ENCODE measurements at places on chromosomes 2 and 18.

DNA sequence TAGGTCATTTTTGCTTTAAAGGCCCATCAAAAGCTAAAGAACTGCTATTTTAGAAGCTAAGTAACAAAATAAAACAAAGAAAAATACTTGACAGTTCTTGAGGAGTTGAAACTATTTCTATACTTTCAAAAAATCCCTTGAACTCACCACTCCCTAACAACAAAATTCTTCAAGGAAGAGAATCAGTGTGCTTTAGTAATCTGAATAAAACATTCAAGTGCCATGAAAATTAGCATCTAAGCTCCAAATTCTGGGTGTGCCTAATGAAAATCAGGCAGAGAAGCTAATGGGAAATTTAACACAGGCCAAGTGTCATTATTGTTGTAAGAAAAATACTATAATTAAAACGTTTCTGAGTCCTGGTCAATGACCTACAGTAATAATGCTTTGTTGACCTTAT is 456.3 kb downstream of the ZEB2 start:
- no peak for DNase-seq

- DNase-seq: no peak
These were observed 196.1 kb downstream of the LTBP1 start for GRCh38 chr2:33142810-33143209.

DNA sequence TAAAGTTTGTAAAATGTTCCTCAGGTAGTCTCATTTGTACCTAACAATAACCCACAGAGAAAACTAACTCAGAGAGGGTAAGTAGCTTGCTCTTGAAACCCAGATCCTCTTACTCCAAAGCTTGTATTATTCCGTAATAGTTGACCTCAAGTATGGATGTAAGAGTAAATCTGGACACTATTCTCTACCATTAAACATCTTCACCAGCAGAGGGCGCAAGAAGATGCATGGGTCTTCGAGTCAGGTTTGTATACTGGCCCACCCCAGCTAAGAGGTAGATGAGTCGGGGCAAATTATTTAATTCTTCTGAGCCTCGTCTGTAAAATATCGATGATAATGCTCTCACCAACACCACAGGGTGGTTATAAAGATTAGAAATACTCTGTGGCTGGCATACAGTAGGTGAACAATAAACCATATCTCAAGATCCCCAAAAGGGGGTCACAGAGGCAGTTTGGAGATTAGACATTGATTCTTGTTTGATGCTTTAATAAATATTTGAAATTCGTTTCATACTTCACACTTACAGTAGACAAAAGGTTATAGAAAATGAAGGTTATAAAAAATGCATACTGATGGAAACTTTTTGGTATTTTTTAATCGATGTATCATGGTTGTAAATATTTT is 3.5 kb upstream of the CABLES1 start:
- DNase-seq: no peak

DNA sequence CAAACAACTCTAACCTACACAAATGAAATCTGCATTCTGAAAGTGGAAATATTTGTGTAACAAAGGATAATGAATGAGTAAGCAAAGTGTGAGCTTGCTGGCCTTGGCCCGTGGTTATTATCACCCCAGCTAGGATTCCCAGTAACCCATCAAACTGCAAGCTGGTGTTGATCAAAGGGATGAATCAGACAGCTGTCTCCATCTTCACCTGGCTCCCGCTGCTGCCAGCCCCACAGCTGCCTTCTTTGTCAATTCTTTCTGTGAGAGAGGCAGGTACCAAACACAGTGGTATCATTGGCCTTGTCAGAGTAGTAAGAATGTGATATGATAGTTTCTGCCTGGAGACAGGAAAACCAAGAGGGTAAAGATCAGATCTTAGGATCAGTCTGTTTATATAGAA is 25.2 kb upstream of the RGPD4 start:
- DNase-seq: no peak

- DNase-seq: no peak
These were observed 61.0 kb upstream of the SLC35G4 start for GRCh38 chr18:11548396-11548795.

DNA sequence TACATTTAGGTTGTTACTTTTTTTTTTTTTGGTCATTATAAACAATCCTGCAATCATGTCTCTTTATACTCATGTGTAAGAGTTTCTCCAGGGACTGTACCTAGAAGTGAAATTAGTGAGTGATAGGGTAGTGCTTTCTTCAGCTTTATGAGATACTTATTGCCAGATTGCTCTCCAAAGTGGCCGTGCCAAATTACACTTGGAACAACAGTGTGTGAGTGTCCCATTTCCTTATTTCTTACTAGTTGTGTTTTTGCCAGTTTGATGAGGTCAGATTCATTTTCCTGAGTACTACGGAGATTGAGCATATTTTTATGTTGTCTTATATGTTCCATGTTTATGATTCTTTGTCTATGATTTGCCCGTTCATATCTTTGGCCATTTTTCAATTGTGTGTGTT is 39.2 kb downstream of the GALNT1 start:
- DNase-seq: no peak

DNA sequence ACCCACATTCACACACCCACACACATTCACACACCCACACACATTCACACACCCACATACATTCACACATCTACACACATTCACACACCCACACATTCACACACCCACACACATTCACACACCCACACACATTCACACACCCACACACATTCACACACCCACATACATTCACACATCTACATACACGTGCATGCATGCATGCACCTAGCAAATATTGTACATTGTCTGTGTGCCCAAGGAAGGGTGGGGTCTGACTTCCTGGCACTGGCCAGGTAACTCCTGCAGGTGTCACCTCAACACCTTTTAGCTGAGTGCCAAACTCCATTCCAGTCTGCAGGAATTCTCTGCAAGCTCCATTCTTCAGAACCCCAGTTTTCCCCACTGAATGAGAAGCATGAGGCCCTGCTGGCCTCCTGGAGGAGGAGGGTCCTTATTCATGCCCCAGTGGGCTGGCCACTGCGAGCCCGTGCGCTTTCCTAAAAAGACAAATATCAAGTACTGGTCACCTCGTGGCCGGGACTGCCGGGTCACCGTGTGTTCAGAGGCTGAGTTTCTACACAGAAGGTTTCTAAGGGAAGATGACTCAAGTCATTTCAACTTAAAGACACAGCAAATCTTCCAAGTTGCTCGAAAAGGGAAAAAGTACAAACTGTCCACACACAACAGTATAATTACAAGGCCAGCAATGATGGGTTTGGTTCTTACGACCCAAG is 131.5 kb downstream of the HDAC4 start:
- no peak for DNase-seq

DNA sequence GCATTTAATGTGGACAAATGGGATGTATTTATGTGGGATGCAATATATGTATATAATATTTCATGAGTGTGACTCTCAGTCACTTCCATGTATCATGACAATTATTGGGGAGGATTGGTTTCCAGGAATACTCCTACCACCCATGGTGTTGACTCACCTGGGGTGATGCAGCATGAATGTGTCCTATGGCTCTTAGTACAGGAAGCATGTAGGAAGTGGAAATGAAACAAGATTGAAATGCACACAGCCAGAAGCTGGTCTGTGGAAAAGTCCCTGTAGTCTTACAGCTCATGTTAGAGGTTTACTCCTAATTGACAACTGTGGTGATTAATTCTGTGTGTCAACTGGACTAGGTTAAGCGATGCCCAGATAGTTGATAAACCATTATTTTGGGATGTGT is 89.3 kb upstream of the HAAO start:
- no peak for DNase-seq

- DNase-seq: no peak
These were observed 33.1 kb downstream of the LHCGR start for GRCh38 chr2:48722391-48722790.

GRCh38 chr18:2729757-2730156 is 74.2 kb downstream of the SMCHD1 start:
- DNase-seq: no peak

DNA sequence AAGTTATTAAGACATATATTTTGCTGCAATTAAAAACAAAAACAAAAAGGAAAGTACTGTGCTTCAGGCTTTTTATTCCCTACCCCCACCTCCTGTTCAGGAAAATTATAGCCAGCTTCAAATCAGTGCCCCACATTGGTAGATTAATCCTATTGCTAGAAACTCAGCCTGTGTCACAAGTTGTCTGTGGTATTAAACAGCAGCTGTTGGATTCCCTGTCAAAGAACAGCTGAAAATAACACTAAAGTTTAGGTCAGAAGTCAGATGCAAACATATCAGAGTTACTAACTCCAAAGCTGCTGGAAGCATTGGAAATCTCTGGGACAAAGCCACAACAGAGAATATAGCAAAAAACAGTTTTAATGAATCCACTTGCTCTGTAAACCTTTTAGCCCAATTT is 818 bp upstream of the CCDC141 start:
- DNase-seq: no peak

DNA sequence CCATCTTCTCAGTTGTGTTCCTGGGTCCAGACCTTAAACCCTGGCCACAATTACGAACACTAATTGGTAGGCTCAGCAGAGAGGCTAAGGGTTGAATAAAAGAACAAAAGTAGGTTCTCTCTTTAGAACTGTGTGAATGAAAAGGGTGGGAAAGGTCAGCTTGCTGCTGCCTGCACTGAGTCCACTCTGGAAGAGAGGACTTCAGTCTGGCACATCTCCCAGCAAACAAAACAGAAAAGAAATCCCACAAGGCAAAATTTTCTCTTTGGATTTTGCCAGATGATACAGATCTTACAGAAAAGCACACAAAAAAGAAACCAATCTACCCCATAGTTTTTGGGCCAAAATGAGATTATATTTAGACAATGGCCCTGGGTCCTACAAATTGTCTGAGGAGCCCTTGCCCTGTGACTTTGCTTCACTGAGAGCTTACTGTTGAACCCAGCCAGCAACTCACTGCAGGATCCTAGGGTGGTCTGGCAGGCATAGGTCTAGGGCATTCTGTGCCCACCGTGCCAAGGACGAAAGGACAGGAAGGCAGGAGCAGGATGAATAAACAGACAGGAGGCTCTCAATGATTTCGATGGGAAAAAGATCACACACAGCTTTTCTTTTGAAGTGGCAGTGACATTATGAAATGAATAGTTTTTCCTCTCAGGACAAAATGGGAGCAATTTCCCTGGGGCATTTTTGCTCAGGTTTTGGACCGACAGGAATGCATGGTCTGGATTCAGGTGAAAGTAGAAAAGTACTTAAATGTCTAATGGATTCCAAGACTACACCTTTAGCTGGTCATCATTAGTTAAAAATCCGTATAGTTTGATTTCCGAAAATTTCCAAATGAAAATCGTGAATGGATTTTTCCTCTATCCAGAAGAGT is 68.4 kb upstream of the STAM2 start:
- DNase-seq: no peak

DNA sequence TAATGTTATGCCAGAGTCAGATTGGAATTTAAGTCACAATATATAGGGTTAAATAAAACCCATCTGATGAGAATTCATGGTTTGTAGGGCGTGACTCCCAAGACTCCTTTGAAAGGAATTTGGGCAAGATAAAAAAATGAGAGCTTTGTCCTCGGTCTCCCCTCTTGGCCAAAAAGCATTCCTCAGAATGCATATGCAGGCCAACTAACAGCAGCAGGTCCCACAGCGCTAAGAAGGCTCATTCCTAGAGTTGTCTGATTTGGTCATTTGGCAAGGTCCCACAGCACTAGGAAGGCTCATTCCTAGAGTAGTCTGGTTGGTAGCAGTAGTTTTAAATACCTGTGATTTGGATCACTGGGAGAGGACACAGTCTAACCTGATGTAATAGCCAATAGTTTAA is 106.3 kb upstream of the B3GNT2 start:
- DNase-seq: no peak

GRCh38 chr2:23695890-23696751 is 230.8 kb downstream of the ATAD2B start:
- DNase-seq: no peak

DNA sequence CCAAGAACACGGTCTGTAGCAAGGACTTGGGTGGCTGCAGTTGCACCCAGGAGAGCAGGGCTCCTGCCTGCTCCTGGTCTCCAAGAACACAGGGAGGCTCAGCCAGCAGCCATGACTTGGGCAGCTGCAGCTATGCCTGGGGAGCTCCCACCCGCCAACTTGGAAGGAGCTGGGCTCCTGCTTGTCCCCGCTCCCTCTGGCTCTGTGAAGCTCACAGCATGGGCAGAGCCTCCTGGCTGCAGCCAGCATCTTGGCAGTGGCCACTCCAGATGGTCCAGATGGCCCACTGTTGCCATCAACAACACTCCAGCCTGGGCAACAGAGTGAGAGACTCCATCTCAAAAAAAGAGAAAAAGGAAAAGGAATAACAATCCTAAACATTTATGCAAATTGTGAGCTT is 5.2 kb downstream of the ZSCAN30 start:
- no peak for DNase-seq

GRCh38 chr2:68414876-68415275 is 49.8 kb downstream of the PLEK start:
- DNase-seq: no peak

- DNase-seq: no peak
These were observed 384.3 kb upstream of the SYT4 start for GRCh38 chr18:43661570-43661969.

- no peak for DNase-seq
These were observed 48.0 kb downstream of the EFEMP1 start for GRCh38 chr2:55875434-55876135.
